ENCODE measurements at places on chromosomes 2 and 18.

- DNase-seq, result no peak
Measured at GRCh38 chr2:3305952-3306351, 71.7 kb downstream of the EIPR1 start.

DNA sequence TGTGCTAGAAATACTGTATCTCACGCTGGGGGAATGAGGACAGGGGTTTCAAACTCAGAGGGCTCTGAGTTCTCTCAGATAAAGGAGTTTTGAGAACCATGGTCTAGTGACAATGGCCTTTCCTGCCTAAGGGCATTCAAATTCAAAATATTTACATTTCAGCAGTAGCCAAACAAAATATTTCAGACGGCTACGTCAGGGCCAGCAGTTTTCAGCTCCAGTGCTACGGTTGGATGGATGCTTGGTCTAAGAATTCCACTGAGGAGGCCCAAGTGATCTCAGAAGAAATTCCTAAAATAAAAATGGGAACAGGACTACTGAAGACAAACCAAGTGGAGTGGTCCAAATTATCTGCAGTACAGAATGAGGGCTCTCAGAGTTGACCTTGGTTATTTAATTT, 41.1 kb upstream of the SCG2 start:
- no peak for DNase-seq

DNA sequence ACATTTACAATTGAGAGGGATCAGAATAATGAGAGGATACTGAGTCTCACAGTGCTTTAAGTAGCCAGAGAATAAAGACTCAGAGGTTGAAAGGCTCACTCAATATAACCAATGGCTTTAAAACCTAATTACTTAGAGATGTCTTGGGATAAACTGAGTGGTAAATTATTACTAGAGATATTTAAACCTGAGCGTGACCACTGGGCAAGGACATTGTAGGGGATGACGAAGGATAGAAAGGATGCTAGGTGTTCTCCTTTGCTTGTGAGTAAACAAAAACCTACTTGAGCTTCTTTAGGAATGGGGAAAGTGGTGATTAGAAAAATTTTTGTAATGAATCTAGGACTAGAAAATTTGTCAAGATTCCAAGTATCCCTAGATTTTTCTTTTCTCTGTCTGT, 12.0 kb upstream of the SLC38A11 start:
- DNase-seq, result no peak

- no peak for DNase-seq
Measured at GRCh38 chr2:174614261-174614660, 16.7 kb upstream of the WIPF1 start.

DNA sequence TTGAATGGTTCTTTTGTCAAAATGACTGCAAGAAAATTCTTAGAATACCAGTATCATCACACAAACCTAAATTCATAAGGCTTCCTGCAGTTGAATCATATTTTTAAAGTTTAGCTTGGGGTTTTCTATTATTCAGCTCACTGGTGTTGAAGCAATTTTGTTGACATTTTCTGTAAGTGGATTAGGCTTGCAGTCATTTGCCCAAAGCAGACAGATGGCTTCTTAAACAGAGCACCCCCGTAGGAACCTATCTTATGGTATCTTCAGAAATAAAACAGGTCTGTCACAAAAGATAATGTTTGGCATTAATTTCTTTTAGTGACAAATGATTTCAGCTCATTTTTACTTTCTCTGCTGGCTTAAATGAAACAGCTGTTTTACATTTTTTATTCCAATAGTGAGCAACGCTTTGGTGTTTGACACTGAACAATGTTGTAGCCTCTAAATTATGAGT, 331.1 kb downstream of the PLCL1 start:
- no peak for DNase-seq

- no peak for DNase-seq
Measured at GRCh38 chr2:190110699-190111098, 48.2 kb upstream of the MSTN start.

DNA sequence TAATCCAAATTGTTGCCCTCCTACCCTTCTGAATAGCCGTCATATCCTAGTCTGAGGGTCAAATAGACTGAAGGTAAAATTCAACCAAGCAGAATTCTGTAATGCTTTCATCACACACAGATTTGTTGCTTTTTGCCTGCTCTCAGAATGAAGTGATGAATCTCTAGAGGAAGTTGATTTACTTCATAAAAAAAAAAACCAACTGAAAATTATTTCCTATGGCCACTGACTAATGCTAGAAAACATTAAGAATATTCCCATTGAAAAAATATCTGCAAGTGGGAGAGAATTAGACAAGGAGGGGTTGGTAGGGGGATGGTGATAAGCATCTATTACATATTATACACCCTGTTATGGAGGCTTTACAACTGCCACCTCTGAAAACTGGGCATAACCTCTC, 2.3 kb upstream of the IL1RL2 start:
- no peak for DNase-seq

DNA sequence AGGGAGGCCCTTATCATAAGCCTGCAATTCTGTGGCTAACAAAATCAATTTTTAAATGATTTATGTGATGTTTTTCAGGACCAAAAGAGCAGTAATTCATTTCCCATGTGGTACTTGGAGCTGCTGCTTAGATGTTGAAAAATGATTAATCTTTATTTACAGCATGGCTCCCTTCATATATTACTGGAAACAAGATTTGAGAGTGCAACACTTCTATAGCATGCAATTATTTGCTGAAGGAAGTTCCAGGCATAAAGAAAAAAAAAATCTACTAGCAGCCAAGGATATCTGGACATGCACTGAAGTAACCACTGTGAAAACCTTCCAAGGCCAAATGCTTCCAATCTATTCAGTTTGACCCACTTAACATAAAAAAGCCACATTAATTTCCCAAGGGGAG, 186.3 kb downstream of the SLC8A1 start:
- no peak for DNase-seq

GRCh38 chr2:172109988-172110811, 7.5 kb upstream of the DLX2 start:
- DNase-seq, result no peak

- peak; percentile 70 for DNase-seq
Measured at GRCh38 chr2:225040856-225041206, 1.4 kb downstream of the DOCK10 start.
